ENCODE measurements at places on chromosomes 5 and 9. TPM values are rescaled to one million over a fixed set of nuclear protein-coding genes. Genes with fewer than 3 reads are reported as not detected.

The BARHL1 gene
- not detected for total RNA-seq

The SLC6A18 gene
- not detected for total RNA-seq

The LAMC3 gene
- total RNA-seq: 6.9 TPM

The C9orf72 gene
- 29.9 TPM for total RNA-seq

The POU5F2 gene
- 1.6 TPM for total RNA-seq

The GARIN3 gene
- total RNA-seq: not detected

The DMRT3 gene
- not detected for total RNA-seq

The ARL14EPL gene
- not detected for total RNA-seq

The PCDHAC2 gene
- total RNA-seq: not detected

The KCNN2 gene
- total RNA-seq: not detected

All from naive thymus-derived CD8-positive, alpha-beta T cell (primary cell).